Activated T-helper 1 cell treated with Interleukin-2 at 50 U/mL for 16 hours (primary cell): ENCODE measurements at places on chromosomes 4 and X.

GRCh38 chrX:111375747-111376146 is 36.2 kb downstream of the DCX start:
- DNase-seq, result no peak

GRCh38 chr4:77110730-77111129 is 34.9 kb upstream of the CCNI start:
- no peak for DNase-seq

DNA sequence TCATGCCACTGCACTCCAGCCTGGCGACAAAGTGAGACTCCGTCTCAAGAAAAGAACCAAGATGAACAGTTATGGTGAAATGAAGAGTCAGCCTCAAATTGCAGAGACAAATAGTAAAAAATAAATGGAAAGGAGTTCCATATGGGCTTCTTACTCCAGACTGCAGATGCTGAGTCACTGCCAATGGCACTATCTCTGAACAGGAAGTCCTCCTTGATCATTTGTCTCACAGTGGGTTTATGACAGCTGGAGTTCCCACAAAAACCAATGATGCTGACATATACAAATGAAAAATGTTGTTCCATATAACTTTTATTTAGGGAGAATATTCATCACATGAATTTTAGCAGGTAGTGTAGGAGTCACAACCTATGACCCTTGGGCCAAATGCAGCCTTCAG is 631.6 kb downstream of the PCDH18 start:
- no peak for DNase-seq

GRCh38 chr4:152777488-152777887 is 2.0 kb downstream of the TIGD4 start:
- DNase-seq, result no peak

- DNase-seq, result no peak
Measured at GRCh38 chr4:7132730-7133582, 59.4 kb upstream of the SORCS2 start.

- DNase-seq, result no peak
Measured at GRCh38 chr4:110059556-110060191, 138.7 kb downstream of the ELOVL6 start.

DNA sequence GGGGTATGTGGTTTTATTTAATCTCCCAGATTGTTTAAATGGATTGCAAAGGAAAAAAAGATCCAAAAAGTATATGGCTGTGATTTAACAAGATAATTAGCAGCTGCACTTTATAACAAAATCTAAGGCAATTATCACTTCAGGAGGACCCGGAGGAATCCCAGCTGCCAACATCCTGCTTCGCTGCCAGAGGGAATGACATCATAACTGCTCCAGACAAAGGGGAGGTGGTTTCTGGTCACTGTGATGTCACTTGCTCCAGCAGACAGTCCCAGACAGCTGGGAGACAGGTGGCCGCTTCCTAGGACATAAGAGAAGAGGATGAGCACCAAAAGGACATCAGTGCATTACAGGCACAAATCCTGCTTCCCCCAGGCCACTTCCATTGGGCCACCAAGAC is 371.0 kb downstream of the BCOR start:
- no peak for DNase-seq

GRCh38 chr4:150583287-150584110 is 1.5 kb downstream of the MAB21L2 start:
- no peak for DNase-seq

GRCh38 chr4:42478946-42479345 is 81.7 kb downstream of the SHISA3 start:
- DNase-seq, result no peak

DNA sequence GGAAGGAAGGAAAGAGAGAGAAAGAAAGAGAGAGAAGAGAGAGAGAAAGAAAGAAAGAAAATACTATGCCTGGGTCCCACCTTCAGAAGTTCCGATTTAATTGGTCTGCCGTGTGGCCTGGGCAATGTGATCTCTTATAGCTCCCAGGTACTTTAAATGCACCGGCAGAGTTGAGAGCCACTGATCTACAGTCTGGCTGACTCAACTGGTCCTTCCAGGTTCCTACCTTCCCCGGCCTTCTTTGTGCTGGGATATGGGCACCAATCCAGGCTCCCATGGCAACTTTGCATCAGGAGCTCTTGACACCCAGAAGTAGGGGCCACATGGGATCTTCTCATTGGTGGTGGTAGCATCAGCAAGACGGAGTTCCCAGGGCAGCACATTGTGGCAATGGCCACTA is 186.5 kb upstream of the ATP6AP2 start:
- DNase-seq, result no peak

GRCh38 chr4:150145946-150146340 is 67.7 kb downstream of the DCLK2 start:
- DNase-seq, result no peak

DNA sequence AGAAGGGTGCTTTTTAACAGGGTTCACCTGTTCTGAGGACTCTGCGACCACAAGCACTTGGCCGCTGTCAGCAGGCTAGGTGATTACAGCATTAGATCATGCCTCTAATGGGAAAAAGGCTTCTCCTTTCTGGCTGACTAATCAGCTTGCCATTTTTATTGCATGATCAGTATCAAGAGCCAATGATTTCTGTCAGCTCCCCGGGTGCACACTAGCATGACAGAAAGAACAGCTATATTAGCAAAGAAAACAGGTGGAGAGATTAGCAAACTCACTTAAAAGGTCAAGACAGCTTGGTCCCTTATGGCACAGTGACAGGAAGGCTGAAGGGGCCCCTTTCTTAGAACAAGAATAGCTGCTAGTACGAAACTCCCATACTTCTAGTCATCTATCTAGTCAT is 170.0 kb downstream of the SMIM20 start:
- DNase-seq, result no peak

DNA sequence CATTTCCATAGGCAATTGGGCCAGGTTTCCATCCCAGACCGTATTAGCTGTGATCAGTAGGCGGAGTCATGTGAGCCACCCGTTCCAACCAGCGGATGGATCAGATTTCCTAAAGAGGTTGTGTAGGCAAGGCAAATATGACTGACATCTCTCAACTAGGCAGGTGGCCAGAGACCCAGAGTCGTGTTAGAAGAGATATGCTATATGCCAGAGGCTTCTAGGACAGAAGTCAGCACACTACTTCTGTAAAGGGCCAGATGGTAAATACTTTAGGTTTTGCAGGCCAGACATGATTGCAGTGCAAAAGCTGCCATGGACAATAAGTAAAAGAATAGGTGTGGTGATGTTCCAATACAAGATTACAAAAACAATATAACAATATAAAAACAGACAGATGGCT is 788.4 kb downstream of the RPA4 start:
- no peak for DNase-seq

- DNase-seq, result no peak
Measured at GRCh38 chrX:106588801-106589200, 23.0 kb upstream of the RADX start.

DNA sequence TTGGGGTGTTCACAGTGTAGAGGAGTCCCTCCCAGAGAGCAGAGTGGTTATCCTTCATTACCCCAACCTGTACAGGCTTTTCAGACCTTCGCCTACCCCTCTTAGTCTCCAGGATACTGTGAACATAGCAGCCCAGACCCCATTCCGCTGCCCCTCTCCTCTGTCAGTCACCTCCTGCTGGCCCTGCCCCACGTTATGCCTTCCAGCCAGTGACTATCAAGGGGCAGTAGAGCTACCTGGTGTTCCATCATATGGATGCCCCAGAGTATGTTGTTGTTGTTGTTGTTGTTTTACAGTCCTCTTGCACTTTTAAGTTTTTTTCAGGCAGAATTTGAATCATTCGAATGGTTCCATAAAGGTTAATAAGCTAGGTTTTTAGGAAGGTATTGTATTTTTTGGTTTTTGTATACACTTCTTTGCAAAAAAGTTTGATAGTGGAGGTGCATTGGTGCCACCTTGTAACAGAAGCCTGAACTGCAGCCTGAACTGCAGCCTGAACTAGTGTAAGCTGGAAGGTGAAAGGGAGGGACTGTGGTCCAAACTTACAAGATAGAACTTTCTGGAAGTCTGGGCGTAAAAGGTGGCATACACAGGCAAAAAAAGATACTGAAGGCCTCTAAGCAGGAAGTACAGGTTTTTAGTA is 101.4 kb upstream of the RAB40AL start:
- DNase-seq, result no peak

DNA sequence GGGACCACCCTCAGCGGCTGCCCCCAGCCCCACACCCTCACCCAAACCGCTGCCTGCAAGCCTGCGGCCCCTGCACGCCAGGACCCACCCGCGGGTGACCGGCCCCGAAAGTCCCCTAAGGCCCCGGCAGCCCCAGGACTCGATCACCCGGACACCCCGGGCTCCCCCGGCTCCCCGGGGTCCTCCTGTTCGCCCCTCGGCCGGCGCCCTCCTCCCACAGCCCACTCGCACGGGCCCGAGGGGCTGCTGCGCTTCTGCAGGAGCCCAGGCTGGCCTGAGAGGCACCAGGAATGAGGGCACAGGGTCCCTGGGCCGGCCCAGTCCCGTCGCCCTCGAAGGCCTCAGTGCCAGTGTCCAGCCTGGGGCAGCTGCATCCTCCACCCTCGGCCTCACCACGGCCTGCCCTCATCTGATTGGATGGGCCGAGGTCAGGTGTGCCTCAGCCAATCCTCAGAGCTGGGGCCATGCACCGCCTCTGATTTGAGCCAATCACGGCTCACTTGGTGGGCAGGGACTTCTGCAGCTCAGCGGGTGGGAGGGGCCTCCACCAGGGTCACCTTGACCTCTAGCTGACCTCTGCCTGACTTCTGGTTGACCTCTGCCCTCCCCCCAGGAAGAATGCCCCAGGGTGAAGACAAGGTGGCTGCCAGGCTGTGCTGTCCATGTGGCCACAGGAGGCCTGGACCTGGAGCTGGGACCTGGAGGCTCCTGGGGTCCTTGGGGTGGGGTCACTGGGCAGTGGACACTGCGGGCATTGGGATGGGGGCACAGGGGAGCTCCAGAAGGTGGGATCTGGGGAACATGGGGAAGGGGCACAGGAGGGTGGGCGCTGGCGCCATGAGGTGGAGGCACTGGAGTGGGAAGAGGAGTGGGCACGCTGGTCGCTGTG is 97.6 kb upstream of the NKX1-1 start:
- no peak for DNase-seq
